Pericardium fibroblast (primary cell): ENCODE measurements at places on chromosomes 5 and 9. TPM values are rescaled to one million over a fixed set of nuclear protein-coding genes. Genes with fewer than 3 reads are reported as not detected.

The MLANA gene
- total RNA-seq = not detected in 2 replicates

The SMIM33 gene
- not detected in 2 replicates for total RNA-seq

The OMD gene
- 10.7 and 22.1 TPM in 2 replicates for total RNA-seq

The IFNE gene
- total RNA-seq = 0.12 and 0.94 TPM in 2 replicates

The SLC34A3 gene
- total RNA-seq = not detected in 2 replicates

The ZNF454 gene
- total RNA-seq = 1.5 and 2.0 TPM in 2 replicates

The PROB1 gene
- total RNA-seq = 1.5 and 2.2 TPM in 2 replicates

The INSL4 gene
- total RNA-seq = not detected in 2 replicates

The LECT2 gene
- not detected in 2 replicates for total RNA-seq

The MRPS30 gene
- 43.2 and 52.4 TPM in 2 replicates for total RNA-seq

The CNTLN gene
- 5.4 and 5.5 TPM in 2 replicates for total RNA-seq

The PPP3R2 gene
- not detected in 2 replicates for total RNA-seq

The ZNG1F gene
- under 0.01 and 1.2 TPM in 2 replicates for total RNA-seq

The HTR4 gene
- not detected in 2 replicates for total RNA-seq

The FCN1 gene
- total RNA-seq = not detected in 2 replicates

The EDIL3 gene
- total RNA-seq = 31.6 and 73.9 TPM in 2 replicates

The C1QTNF3 gene
- total RNA-seq = 0.35 and 1.1 TPM in 2 replicates

The ACTBL2 gene
- total RNA-seq = 0.35 TPM in 1 of 2 replicates, not detected in the other

The CKMT2 gene
- total RNA-seq = not detected in 2 replicates

The KLHL9 gene
- total RNA-seq = 19.7 and 24.7 TPM in 2 replicates

The QRFP gene
- total RNA-seq = not detected in 2 replicates

The DCANP1 gene
- total RNA-seq = not detected in 2 replicates

The UNC13B gene
- 10.3 and 12.5 TPM in 2 replicates for total RNA-seq

The SPATA31D4 gene
- not detected in 2 replicates for total RNA-seq

The PCDHGA3 gene
- 1.8 and 4.4 TPM in 2 replicates for total RNA-seq

The EGFL7 gene
- total RNA-seq = 44.8 and 72.6 TPM in 2 replicates

The INPP5E gene
- total RNA-seq = 11.2 and 15.9 TPM in 2 replicates

The SPATA31E1 gene
- total RNA-seq = not detected in 2 replicates

The LHX3 gene
- not detected in 2 replicates for total RNA-seq

The HNRNPA0 gene
- total RNA-seq = 9.9 and 10.0 TPM in 2 replicates

The ZNF608 gene
- 7.1 and 10.5 TPM in 2 replicates for total RNA-seq

The PRLR gene
- total RNA-seq = under 0.01 and 2.4 TPM in 2 replicates

The BTNL8 gene
- total RNA-seq = 1.2 TPM in 1 of 2 replicates, not detected in the other

The ST6GALNAC4 gene
- total RNA-seq = 47.5 and 59.7 TPM in 2 replicates

The ZMAT2 gene
- 26.7 and 33.5 TPM in 2 replicates for total RNA-seq

The C5 gene
- 1.4 and 5.6 TPM in 2 replicates for total RNA-seq

The NRARP gene
- 0.35 and 3.4 TPM in 2 replicates for total RNA-seq

The FOXD1 gene
- total RNA-seq = 6.1 and 8.9 TPM in 2 replicates

The PCDHB16 gene
- total RNA-seq = under 0.01 and 1.1 TPM in 2 replicates

The CDH9 gene
- total RNA-seq = not detected in 2 replicates

The GLDC gene
- 0.51 and 3.5 TPM in 2 replicates for total RNA-seq

The C7 gene
- 996 and 3,547 TPM in 2 replicates for total RNA-seq

The CDC25C gene
- 0.12 TPM in 1 of 2 replicates, not detected in the other for total RNA-seq

The ADCY2 gene
- 1.4 TPM in 1 of 2 replicates, not detected in the other for total RNA-seq

The TRIM7 gene
- 0.94 and 1.9 TPM in 2 replicates for total RNA-seq

The ZNF883 gene
- 2.5 and 4.5 TPM in 2 replicates for total RNA-seq

The ENC1 gene
- total RNA-seq = 4.4 and 12.7 TPM in 2 replicates

The DOCK8 gene
- 0.12 and 0.34 TPM in 2 replicates for total RNA-seq

The FBLL1 gene
- total RNA-seq = 0.68 and 1.6 TPM in 2 replicates

The CTSV gene
- total RNA-seq = 0.82 TPM in 1 of 2 replicates, not detected in the other
